ENCODE measurements at places on chromosomes 3 and 15.

GRCh38 chr3:127404221-127405009, 116.6 kb upstream of the PRR20G start:
- no peak for DNase-seq

DNA sequence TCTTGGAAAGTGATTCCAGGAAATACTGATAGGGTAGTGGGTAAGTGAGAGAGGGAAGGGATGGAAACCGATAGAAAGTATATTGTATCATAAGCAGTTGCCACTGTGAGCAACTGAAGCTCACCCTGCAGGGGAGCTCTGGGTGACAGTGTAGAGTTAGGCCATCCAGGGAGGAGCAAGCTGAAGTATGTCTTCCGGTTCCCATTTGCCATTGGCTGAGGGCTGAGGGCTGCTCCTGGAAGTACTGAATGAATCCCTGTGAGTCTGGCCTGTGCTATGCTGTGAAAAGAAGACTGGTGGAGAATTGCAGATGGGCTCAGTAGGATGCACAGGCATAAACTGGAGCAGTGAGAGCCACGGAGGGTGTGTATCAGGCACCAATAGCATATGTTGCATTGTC, 348.3 kb downstream of the MFSD1 start:
- no peak for DNase-seq

- DNase-seq: no peak
Observed at GRCh38 chr3:126961191-126961790, 21.6 kb upstream of the PLXNA1 start.

DNA sequence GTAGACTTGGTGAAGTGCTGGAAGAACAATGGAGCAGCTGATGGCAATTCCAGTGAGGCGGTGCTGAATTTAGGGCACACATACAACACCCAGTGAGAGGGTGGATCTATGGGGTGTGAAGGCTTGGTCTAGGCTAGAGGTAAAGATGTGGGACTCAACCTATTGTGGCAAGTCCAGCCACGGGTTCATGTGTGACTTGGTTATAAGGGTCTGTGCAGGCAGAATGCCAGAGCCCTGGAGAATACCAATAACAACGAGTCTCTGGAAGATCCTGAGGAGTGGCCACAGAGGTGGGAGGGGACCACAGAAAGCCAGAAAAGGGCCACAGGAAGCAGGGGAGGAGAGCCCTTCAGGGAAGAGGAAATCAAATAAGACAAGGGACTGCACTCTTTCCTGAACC, 55.0 kb downstream of the VGLL4 start:
- no peak for DNase-seq

- DNase-seq: no peak
Observed at GRCh38 chr15:77860071-77860691, 217.3 kb downstream of the TBC1D2B start.
